ENCODE measurements at places on chromosomes 1 and 21.

DNA sequence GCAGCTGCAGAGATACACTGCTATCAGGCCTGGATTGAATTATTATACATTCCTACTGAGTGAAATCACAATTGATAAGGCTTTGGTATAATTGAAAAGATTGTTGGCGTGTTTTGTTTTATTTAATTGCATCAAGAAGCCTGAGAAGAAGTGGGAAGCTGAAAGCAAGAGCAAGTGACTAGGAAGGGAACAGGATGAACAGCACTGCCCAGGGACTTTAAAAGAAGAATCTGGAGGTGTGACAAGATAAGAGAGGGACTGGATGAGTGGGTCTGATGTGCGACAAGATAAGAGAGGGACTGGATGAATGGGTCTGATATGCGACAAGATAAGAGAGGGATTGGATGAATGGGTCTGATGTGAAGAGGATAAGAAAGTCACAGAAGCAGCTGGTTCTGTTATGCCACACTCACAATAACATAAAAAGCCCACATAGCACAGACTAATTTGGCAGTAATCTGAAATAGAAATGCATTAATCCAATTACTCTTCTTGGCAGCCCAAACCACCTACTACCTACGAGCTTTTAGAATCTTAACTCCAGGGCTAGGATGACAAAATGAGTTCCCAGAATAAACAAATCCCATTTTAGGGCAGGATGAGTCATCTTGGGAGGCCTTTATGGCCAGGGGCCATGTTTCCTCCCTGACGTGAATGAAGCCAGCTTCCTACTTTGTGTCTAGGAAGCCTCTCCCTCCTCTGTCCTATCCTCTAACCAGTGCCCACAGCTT is 129.7 kb downstream of the DUSP10 start:
- no peak for DNase-seq

DNA sequence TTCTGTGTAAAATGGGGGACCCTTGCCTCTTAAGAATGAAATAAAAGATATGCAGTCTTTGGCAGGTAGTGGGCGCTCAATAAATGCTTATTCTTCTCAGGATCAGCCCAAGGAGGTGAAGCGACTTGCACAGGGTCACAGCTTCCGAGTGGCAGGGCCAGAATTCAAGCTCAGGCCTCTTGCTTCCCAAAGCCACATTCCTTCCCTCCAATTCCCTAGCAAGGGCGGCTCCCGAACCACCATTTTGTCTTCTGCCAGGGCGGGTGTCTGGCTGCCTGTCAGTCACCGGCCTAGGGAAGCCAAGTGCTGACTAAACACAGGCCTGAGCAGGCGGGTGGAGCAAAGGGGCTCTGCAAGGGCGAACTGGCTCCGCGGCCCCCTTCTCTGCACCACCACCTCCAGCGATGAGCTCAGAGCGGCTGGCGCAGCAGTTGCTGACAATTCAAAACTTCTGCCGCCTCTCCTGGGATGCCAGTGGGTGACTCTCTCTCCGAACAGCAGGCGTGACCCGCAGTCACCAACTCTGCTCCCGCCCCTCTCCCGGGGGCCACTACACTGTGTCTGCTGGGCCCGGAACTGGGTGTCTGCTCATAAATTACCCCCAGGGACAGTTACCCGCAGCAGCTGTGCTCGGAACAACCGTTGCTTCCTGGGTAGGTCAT is 10.8 kb downstream of the GPR3 start:
- DNase-seq: no peak

- no peak for DNase-seq
These were observed 33.2 kb upstream of the KIAA0040 start for GRCh38 chr1:175225805-175226129.

DNA sequence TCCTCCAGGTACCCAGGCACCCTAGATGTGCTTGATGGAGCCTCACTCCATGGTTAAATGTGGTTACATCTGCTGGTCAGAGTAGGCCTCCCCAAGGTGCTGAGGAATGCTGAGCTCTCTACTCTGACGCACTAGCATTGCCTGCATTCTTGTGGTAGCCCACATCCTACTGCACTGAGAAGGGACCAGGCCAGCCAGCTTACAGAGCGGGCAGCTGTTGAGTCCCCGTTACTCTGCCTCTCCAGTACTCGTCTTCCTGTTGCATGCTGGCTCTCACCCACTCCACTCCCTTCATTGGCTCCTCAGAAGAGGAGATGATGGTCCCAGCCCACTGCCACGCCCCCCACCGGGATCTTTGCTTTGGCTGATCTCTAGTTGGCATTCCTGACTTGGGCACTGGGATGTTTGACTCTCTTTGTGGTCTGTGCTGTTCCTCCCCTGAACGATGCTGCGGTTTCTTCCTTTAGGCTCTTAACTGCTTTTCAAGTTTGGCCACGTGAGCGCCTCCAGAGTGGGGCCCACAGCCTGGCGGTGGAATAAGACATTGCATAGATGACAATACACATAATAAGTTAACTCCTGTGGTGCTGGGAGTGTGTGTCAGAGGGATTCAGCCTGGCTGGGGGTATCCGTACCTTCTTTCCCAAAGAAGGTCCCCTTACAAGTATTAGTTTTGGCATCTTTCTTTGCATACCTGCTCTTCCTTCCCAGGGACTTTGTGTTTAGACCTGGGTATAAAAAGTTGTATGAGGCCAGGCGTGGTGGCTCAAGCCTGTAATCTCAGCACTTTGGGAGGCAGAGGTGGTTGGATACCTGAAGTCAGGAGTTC is 18.6 kb downstream of the AZIN2 start:
- peak; percentile 31 for DNase-seq

GRCh38 chr21:41770901-41771624 is 4.2 kb upstream of the RIPK4 start:
- no peak for DNase-seq

DNA sequence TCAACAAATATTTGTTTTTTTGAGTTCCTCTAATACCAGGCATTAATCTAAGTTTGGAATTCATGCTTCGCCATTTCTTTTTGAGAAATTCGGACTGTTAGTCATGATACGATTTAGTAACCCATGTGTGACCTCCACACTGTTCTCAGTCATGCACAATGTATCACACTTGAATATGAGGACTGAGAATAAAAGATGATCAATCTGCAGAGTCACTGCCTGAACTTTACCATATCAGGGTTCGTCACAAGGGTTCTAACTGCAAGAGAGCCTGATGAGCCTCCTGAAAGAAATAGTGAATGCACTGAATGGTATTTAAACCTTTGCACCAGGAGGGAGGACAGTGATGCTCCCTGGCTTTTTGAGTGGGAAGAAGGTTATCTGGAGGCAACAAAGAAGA is 10.9 kb upstream of the FASLG start:
- DNase-seq: no peak

GRCh38 chr1:24454673-24455072 is 39.1 kb downstream of the NIPAL3 start:
- DNase-seq: no peak

DNA sequence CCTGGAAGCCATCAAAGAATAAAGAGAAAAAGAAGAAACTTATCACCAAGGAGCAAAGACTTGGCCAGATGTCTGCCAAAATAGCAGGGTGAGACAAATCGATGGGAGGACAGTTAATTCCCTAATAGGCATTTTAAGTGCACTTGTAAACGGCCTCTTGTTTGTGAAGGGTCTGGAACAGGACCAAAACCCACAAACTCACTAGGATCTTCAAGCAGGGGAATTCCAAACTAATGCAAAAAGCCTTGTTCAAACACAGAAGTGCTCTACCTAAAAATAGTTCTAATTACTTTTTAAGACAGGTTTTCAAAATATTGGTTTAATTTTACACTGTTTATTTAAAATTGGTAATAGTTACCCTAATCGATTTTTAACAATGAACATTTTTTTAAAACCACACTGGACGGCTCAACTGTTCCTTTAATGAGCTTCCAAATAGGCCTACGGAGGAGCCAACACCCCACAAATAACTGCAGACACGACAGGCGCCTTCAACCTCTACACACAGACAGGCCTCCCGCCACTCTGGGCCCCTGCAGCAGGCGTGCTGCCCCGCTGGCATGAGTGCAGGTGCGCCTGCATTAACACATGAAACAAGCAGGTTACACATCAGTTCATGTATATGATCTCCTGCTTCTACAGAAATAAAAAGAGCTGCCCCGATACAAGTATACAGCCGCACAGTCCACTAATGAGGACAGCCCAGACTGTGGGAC is 15.8 kb downstream of the UBE2G2 start:
- DNase-seq: no peak
